AG20443 (cell line): ENCODE measurements at places on chromosomes 11 and 22.

DNA sequence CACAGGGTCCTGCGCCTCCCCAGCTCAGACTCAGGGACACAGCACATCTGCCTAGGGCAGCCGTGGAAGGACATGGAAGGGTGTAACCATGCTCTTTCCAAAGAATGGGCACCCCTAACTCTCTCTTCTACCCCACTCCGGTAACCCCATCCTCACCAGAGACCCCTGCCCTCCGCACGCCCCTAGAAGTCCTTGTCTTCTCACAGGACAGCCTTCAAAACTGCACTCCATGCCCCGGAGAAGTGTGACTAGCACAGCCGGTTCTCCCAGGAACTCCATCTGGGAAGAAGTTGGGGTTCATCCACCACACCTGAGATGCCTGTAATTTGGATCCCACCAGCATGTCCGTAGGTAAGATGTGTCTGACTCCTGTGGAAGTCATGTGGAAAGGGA is 25.0 kb downstream of the P2RY2 start:
- no peak for DNase-seq

DNA sequence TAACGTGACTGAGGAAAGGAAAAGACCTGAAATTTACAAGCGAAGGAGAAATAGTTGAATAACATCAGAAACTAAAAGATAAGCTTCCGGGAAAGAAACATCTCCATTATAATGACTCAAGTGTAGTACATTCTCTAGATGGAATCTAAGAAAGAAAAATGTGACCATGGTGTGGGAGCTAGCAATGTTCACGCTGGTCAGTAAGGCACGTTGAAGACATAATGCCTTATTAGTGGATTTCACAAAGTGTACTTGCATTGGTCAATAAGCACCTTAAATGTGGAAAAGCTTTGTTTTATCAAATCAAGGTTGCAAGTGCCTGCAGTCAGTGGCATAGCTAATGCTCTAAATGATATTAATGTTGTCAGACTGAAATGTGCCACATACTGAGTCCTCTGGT is 2.8 kb upstream of the LARGE1 start:
- DNase-seq, result peak; percentile 12

DNA sequence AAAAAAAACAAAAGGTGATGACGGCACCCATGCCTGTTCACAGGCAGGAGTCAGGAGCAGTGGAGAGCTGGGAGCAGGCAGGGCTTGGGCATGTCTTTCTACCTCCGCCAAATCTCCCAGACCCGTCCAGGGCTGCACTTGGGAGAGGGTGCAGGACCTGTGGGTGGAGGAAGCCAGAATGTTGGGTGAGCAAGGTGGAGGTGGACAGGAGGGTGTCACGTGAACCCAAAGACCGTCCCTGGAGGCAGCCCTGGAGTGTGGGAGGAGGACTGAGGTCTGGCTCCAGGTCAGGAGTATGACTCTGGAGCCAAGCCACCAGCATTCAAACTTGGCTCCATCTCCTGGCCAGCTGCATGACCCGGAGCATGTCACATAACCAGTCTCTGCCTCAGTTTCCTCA is 26.6 kb upstream of the RELT start:
- no peak for DNase-seq

DNA sequence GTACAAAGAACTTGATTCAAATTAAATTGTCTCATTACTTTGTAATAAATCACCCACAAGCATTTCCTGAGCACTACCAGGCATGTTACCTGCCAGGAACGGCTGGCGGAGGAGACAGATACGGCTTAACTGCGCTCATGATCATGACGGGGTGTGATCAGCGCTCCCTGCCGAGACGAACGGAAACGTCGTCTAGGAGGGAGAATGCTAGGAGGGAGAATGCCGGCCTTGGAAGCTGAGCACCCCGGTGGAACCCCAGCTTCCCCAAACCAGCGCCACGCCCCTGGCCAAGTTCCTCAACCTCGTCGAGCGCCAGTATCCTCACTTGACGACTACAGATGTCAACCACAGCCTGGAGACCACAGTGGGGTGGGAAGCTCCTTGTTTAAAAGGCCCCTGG is 272.8 kb downstream of the CTTN start:
- DNase-seq, result no peak

DNA sequence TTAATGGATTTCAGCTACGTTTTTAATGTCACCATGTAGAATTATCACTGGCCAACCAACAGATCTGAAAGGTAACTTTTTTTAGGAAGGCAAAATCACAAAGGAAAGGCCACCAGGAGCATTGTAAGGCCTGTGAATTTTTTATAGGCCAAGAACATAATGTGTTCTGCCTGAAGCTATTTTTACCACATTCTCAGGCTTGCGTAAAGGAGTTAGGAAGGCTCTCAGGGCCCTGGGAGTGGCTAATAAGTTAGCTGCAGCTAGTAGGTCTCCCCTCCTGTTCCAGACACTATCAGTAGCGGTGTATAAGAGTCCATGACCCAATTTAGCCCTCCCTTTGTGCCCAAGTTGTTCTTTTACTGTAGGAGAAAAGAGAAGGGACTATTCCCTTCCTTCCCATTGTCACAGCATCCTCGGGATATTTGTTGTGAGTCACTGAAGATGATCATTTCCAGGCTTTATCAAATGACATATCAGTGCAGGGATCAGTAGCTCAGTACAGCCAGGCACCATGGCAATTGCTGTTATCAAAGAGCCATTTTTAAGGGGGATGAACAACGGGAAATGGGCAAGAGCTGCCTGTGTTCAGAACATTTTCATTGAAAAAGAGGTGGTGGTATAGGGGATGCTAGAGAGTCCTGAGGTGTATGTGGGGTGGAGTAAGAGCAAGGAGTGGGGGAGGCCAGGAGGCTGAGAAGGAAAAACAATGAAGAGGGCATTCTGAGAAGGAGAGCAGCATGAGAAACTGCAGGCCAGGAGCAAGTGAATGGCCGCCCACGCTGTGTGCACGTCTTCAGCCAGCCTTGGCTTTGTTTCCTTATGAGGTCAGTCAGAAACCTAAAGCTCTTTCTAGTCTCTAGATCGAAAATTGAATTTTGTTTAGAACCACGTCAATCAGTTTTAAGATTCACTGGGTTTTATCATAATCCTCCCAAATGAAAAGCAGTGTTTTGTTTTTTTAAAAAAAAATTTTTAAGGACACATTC is 940.3 kb downstream of the NTM start:
- DNase-seq, result no peak

DNA sequence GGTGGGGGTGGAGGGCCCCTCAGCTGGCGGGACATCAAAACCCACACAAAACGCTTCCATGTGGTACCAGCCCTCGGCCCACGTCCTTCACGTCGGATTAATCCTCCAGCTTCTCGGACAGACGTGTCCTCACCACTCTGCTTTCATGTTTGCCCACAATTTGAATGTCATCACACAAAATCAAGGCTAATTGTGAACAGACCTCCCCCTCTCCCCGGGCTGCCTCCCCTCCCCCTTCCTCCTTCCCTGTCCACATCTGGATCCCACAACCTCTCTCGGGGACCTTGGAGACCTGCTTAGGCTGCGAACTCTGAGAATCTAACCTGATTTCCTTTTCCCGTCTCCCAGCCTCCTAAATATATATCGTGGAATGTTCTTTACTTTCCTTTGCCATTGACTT is 262.9 kb downstream of the MN1 start:
- no peak for DNase-seq

DNA sequence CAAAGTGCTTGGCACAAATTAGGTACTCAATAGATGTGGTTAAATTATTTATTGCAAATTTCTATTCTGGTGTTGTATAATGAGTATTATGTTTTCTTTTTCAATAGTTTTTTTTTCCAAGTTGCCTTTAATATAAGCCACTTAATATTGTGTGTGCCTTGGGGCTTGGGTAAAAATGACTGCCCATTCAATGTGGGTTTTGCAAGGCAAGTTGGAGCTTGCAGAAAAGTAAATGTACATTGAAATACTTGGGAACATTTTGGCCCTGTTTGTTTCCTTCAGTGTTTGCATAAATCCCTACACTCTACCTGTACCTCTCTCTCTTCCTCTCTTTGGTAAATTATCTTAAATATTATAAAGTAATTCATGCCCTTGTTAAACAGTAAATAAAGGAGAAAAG is 2.1 kb upstream of the CCDC81 start:
- no peak for DNase-seq

DNA sequence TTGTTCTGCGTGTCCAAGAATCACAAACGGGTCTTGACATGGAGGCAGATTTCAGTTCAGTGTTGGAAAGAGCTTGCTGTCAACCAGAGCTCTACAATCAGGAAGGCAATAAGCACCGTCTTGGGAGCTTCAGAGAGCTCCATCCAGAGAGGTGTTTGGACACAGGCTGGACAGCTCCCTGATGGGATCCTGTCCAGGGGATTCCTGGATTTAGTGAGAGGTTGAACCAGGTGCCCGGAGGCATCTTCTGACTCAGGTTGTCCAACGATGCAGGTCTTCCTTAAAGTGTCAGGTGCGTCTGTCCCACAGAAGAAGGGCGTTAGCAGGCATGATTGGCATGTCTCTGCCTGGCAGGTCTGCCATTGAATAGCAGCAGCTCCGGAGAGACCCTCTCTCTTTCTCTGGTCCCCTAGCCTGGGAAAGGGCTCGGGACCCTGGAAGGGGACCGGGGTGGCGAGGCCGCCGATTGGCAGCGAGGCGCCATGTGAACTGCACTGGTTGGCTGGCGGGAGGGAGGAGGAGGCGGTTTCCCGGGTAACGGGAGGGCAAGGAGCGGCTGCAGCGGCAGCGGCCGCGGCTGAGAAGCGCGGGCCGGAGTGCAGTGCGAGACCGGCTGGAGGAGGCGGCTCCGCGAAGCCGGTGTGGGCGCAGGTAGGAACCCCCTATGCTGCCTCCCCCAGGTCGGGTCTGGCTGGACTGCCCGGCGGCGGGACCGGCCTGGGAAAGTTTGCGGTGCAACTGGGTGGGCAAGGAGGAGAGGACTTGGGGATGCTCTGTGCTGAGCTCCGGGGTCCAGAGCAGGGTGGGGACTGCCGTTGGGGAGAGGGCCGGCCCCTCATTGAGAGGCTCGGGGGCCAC is 104.1 kb upstream of the E2F8 start:
- DNase-seq, result peak; percentile 94

- DNase-seq, result no peak
These were observed at the start of gene C1QTNF4 for GRCh38 chr11:47593934-47594855. Gene C1QTNF4 (minus strand): TSS chr11:47594411. CDS start chr11:47590810, 3,601 bp downstream.

GRCh38 chr22:33699176-33699575 is 221.1 kb downstream of the LARGE1 start:
- peak; percentile 48 for DNase-seq

DNA sequence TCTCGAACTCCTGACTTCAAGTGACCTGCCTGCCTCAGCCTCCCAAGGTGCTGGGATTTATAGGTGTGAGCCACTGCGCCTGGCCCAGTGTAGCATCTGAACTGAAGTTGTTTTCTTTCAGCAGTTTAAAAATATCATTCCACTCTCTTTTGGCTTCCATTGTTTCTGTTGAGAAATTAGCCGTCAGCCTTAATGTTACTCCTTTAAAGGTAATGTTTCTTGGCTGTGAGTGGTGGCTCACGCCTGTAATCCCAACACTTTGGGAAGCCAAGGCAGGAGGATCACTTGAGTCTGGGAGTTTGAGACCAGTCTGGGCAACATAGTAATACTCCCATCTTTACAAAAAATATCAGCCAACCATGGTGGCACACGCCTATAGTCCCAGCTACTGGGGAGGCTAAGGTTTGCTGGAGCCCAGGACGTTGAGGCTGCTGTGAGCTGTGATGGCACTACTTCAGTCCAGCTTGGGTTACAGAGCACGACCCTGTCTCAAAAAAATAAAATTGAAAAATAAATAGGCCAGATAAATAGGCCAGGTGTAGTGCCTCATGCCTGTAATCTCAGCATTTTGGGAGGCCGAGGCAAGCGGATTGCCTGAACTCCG is 25.9 kb downstream of the MCAM start:
- no peak for DNase-seq

- no peak for DNase-seq
These were observed 143.0 kb downstream of the APIP start for GRCh38 chr11:34773211-34773610.

DNA sequence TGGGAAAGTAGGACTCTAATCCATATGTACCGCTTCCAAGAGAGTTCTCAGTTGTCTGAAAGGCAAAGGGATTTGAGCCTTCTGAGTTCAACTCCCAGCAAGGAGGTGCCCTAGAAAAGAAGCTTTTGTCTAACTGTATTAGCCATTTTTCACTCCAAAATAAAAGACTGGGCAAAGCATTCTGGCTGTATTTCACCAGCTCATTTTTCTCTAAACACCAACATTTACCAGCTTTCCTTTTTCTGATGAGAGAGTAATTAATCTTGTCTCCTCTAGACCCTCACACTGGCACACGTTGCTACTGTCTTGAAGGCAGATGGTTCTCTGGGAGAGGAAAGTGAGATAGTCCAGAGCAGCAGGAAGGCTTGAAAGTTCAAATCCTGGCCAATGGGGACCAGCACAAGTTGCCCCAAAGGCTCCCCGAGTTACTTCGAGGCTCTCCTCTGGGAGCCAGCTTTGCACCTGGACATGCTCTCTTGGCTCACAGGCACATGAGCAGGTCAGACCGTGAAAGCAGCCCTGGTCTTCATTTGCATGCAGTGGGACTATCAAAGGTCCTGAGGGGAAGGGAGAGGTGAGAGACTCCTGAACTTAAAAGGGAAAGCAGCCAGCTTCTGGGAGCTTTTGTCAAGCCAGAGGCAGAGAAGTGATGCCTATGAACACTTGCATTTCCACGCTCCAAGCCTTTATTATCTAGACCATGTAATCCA is 100.0 kb downstream of the NTM start:
- no peak for DNase-seq

- DNase-seq, result no peak
These were observed 9.3 kb downstream of the RPL3 start for GRCh38 chr22:39309881-39310714.

DNA sequence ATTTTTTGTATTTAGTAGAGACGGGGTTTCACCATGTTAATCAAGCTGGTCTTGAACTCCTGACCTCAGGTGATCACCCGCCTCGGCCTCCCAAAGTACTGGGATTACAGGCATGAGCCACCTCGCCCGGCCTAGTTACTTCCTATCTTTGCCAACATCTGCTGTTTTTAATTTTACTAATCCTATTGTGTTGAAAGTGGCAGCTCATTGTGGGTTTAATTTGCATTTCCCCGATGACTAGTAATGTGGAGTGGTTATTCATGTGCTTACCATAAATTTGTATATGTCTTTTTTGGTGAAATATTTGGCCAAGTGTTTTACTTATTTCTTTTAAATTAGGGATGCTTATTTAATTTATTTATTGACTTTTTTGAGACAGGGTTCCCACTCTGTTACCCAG is 74.2 kb upstream of the SLC25A18 start:
- DNase-seq, result no peak

DNA sequence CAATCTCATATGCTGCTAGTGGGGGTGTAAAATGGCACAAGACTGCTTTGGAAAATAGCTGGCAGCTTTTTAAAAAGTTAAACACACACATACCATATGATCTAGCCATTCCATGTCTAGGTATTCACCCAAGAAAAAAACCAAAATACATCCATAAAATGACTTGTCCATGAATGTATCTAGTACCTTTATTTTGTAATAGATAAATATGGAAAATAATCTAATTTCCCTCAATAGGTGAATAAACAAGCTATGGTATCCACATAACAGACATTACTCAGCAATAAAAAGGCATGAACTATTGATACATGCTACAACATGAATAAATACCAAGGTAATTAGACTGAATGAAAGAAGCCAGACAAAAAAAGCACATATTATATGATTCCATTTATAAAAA is 22.9 kb downstream of the RNF141 start:
- no peak for DNase-seq

- DNase-seq, result no peak
These were observed 195.2 kb upstream of the TMEM45B start for GRCh38 chr11:129620237-129621104.
